Germinal center (tissue), 1 donor: ENCODE measurements at places on chromosomes 6 and 20.

- no peak for DNase-seq
Measured at GRCh38 chr6:105485456-105485855, 82.6 kb upstream of the PREP start.

- DNase-seq, result no peak
Measured at GRCh38 chr20:49187330-49187850, 744 bp downstream of the STAU1 start.

DNA sequence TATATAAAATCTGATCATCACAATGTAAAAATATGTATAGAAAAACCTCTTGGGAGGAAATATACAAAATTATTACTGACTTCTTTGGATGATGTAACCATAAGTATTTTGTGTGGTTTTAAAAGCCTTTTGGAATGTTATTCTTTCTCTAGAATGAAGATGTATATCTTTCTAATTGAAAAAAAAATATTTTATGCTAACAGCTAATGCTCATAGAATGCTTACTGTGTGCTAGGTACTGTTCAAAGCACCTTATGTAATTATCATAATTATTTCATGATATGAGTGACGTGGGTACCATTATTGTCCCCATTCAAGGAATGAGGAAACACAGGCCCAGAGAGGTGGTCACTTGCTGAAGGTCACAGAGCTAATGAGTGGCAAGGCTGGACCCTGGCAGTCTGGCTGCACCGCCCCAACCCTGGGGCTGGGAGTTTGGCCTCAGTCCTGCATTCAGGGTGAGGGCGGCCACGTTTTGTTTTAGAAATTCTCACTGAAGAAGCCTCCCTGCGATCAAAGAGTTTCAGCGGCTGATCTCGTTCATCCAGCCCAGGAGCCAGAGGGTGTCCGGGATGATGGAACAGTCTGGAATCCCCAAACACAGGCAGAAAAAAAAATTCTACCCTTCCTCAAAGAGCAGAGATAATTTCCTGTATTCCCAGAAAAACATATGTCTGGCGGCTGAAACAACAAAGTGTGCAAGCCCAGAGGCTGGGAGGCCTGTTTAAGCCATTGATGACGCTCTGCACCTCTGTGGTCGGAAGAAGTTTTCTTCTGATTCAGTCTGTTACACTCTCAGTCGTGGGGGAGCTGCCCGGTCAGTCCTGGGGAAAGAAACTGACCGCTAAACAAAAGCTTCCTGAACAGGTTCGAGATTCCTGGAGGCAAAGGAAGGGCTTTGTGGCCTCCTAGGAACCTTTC, 37.3 kb downstream of the TFEB start:
- no peak for DNase-seq

DNA sequence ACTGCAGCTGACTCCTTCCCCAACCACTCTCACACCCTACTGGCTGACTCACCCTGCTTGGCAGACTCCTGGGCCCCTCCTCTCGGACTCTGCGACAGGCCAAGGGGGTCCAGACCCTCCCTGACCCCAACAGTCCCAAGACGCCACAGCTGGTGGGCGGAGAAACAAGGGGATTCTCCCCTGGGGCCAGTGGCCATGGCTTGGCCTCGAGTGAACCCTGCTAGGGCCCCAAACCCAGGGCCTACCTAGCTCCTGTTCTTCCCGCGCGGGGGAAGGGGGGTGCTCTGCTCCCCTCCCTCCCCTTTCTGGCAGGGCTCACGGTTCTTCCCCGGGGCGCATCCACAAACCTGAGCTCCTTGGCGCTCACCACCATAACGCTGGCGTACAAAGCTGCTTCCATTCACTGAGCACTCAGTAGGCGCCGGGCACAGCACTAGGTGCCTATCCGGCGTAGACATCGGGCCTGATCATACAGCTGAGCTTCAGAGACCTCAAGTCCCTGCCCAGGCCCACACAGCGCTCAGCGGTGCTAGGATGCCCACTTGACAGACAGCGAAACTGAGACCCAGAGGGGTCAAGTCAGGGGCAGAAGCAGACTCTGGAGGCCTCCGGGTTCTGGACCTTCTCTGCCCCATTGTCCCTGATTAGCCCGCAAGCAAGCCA, 597 bp downstream of the ADA start:
- no peak for DNase-seq

DNA sequence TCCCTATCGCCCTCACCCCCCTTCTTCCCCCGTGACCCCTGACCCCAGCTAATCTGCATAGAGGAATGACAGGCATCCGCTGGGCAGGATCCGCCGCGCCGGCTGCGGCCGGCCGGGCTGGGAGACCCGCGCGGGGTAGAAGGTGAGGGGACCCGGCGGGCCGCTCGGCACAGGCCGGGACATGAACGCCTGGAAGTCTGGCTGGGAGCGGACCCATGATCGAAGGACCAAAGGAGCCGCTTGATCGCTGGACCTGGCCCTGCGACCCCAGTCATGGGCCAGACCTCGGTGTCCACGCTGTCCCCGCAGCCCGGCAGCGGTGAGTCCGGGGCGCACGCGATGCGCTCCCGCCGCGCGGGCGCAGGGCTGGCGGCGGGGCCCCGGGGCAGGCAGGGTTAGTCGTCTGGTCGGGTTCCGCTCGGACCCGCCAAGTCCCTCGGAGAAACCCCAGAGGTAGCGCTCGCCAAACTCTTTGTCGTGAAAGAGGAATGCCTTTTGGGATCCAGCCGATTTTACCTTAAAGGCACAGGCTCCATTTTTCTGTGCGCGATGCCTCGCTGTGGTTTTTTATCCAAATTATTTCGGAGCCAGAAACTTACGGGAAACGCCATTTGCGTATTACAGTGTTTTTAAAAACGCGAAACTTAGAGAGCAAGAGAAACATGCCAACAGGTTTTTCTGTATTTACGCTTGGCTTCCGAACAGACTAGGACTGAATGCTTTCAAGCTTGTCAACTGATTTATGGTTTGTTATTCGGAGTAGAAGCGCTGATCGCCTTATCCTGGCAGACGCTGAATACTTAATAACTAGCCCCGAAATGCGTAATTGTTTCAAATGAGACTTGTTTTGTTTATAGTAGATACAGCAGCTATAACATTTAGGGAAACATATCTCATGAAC, at the start of gene PHACTR2:
Gene PHACTR2 (plus strand): TSS at position 75 of the 901 bp plus-strand sequence. CDS start 199 bp downstream, at position 274.
- peak; percentile 23 for DNase-seq

GRCh38 chr6:120873125-120873865, 461.0 kb downstream of the TBC1D32 start:
- no peak for DNase-seq

DNA sequence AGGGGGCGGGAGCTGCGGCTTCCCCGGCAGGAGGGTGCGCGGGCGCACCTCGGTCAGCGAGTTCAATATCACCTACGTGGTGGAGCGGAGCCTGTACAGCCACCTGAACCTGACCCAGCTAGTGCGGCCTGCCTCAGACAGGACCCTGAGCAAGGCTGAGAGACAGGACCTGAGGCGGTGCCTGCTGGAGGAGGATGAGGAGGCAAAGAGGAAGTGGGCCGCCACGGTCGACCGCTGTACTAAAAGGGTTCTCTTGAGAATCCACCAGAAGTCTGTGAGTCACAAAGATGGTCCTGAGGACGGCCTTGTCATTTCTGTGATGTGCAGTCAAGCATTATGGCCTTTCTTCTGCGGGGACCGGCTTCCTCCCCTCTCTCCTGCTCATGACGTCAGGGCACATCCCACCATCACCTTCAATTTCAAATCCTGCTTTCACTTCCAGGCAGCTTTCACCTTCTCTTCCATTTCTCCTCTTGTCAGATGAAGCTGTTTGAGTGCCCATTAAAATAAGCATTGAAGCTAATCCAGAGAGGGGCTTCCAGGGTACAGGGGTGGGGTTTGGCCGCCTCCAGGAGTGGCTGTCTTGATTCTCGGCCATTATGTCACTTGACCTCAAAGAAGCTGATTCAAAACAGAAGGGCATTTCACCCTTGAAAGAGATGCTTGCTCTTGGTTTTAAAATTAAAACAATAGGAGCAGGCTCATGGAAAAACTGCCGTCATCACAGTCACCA, 177.6 kb downstream of the SASH1 start:
- DNase-seq, result peak; percentile 84

DNA sequence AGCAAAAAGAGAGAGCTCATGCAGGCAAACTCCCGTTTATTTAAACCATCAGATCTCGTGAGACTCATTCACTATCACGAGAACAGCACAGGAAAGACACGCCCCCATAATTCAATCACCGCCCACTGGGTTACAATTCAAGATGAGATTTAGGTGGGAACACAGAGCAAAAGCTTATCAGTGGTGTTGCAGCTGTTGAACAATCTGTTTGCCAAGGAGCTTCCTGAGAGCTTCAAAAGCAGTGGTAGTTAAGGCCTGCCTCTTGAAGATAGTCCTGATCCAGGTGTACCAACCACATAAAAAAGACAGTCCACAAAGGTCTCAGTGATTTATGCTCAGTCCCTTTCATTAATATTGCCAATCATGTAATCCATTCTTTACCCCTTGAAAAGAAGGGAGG, 269.4 kb upstream of the IRAK1BP1 start:
- no peak for DNase-seq

DNA sequence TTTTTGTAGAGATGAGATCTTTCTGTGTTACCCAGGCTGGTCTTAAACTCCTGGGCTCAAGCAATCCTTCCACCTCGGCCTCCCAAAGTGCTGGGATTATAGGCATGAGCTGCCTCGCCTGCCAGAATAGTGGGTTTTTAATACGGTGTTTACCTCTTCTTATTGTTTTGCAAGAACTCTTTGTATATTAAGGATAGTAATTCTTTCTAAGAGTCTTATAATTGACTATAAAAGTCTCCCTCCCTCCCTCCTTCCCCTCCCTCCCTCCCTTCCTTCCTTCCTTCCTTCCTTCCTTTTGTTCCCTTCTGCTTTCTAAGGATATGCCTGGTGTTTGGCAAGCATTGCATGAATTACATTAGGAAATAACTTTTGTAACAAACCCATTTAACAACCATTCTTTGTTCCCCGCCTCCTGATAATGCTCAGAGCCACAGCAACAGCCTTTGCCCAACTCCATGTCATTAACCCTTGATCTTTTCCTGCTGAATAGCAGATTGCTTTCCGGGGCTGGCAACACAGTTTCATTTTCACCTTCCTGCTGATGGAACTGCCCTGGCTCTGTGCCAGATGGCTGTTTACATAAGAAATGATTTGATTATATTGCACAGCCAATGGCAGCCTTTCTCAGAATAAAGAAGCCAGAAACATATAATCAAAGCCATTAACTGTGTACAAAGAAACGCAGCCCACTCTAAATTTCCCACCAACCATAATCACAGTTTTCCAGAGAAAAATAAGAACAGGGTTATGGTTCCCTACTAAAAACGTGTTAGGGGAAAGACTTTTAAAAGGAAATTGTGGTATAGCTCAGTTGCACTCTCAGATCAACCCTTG, 143.7 kb upstream of the PTPN1 start:
- DNase-seq, result no peak

GRCh38 chr6:140379919-140380318, 1005.5 kb upstream of the CITED2 start:
- DNase-seq, result no peak
